CD4-positive, alpha-beta memory T cell (primary cell): ENCODE measurements at places on chromosomes 1 and 21.

- no peaks in the 10 kb centered on the region for H3K27me3 ChIP-seq
- peaks cover 39% of the 10 kb centered on the region for H3K36me3 ChIP-seq
- H3K4me1 ChIP-seq: no peaks in the 10 kb centered on the region
- no peak for DNase-seq
- H3K4me3 ChIP-seq: no peak overlapping the region
These were observed 56.8 kb upstream of the SLC30A10 start for GRCh38 chr1:219985169-219985568.

DNA sequence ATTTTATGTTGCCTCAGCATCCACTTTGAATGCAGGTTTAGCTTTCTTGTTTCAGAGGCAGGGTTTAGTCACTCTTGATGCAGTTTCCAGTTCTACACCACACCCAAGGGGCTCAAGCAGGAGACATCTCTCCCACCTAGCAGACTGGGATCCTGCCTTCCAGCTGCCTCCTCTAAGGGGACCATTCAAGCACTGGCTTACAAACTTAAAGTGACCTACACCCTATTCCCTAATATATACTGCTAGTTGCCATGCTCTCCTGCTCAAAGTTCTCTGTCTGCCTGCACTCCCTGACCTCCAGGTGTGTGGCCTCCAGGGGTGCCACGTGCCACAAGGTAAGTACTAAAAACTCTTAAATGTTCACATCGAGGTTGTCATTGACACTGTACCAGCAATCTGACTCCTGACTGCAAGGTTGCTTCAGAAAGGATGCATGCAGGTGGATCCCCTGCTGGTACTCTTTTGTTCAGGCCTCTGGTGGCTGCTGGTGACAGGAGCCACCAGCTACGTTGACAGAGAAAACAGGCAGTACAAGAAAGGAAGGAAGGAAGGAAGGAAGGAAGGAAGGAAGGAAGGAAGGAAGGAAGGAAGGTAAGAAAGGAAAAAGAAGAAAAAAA is 185.9 kb downstream of the COQ8A start:
- DNase-seq: no peak
- H3K4me1 ChIP-seq: no peaks in the 10 kb centered on the region
- H3K36me3 ChIP-seq: no peaks in the 10 kb centered on the region
- H3K27me3 ChIP-seq: no peaks in the 10 kb centered on the region
- H3K4me3 ChIP-seq: no peak overlapping the region

DNA sequence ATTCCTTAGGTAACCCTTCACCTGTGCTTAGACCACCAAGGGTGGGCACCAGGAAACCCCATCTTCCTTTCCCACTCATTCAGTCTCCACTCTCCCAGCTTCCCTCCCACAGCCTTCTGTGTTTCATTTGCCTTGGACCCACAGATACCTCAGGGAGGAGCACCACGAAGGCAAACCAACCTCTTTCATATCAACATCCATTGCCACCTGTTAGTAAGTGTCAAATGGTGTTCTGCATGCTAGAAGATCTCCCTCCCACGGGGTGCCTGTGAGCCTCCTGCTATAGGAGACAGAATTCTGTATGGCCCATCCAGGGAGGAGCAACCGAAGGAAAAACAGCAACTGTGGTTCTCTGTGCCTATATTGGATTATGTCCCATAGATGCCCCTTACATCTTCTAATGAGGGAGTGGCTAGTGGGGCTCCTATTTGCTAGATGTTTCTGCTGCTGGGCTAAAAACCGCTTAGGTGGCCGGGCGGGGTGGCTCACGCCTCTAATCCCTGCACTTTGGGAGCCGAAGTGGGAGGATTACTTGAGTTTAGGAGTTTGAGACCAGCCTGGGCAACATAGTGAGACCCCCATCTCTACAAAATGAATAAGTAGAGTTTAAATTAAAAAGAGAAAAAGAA is 25.6 kb upstream of the SCCPDH start:
- H3K4me3 ChIP-seq: no peak overlapping the region
- DNase-seq: no peak
- H3K27ac ChIP-seq: no peak overlapping the region
- H3K27me3 ChIP-seq: no peaks in the 10 kb centered on the region

GRCh38 chr1:199875856-199876255 is 151.7 kb upstream of the NR5A2 start:
- H3K27ac ChIP-seq: no peak overlapping the region
- no peak for DNase-seq
- H3K4me1 ChIP-seq: no peaks in the 10 kb centered on the region
- H3K27me3 ChIP-seq: no peaks in the 10 kb centered on the region
- no peaks in the 10 kb centered on the region for H3K36me3 ChIP-seq
- H3K4me3 ChIP-seq: no peak overlapping the region

DNA sequence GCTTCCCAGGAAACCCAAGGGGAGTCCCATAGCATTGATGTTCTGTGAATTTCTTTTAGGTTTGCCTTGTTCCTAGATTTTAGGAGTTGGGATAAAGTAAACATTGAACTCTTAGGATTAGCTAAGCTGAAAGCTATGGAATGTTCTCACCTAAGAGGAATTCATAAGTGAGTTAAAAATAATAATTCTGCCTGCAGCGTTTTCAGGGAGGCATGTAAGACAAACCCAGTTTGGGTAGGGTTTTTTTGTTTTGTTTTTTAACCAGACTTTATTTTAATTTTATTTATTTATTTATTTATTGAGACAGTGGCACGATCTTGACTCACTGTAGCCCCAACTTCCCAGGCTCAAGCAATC is 28.9 kb upstream of the CD101 start:
- no peak for DNase-seq
- no peaks in the 10 kb centered on the region for H3K36me3 ChIP-seq
- H3K27ac ChIP-seq: no peak overlapping the region
- H3K27me3 ChIP-seq: no peaks in the 10 kb centered on the region
- no peaks in the 10 kb centered on the region for H3K4me1 ChIP-seq

- no peak for DNase-seq
- no peaks in the 10 kb centered on the region for H3K4me1 ChIP-seq
- no peak overlapping the region for H3K4me3 ChIP-seq
- no peaks in the 10 kb centered on the region for H3K27me3 ChIP-seq
- no peak overlapping the region for H3K27ac ChIP-seq
- H3K36me3 ChIP-seq: no peaks in the 10 kb centered on the region
These were observed 329.7 kb upstream of the USP24 start for GRCh38 chr1:55544826-55545225.

- DNase-seq: peak; percentile 62
- no peak overlapping the region for H3K27ac ChIP-seq
- H3K36me3 ChIP-seq: no peaks in the 10 kb centered on the region
- no peaks in the 10 kb centered on the region for H3K4me1 ChIP-seq
These were observed 52.3 kb downstream of the BCAR3 start for GRCh38 chr1:93629101-93630059.

GRCh38 chr1:10762875-10763274 is 33.6 kb downstream of the CASZ1 start:
- no peaks in the 10 kb centered on the region for H3K27me3 ChIP-seq
- H3K27ac ChIP-seq: no peak overlapping the region
- H3K4me3 ChIP-seq: no peak overlapping the region
- no peaks in the 10 kb centered on the region for H3K36me3 ChIP-seq

GRCh38 chr1:205488074-205488723 is 16.3 kb upstream of the CDK18 start:
- no peak overlapping the region for H3K4me3 ChIP-seq
- DNase-seq: peak; percentile 46
- peaks cover 14% of the 10 kb centered on the region for H3K27me3 ChIP-seq
- H3K27ac ChIP-seq: no peak overlapping the region
- peaks cover 4% of the 10 kb centered on the region for H3K4me1 ChIP-seq
- H3K36me3 ChIP-seq: no peaks in the 10 kb centered on the region

DNA sequence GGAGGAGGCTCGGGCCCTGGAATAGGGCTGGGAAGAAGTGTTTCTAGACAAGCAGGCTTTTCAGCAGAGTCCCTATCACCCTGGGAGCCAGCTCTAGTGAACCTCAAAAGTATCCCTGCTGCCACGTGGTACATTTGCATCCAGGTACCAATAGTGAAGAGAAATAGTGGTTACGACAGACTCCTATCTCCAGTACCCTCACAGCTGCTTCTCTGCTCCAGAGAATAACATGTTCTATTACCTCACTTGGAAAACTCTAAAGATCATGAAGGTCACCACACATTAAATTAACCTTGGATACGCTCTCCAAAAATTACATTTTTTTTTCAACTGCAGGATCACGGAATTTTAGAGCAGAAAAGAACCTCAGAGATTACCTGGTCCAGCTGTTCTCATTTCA is 230.4 kb upstream of the PLD5 start:
- no peaks in the 10 kb centered on the region for H3K36me3 ChIP-seq
- no peak for DNase-seq
- H3K4me1 ChIP-seq: no peaks in the 10 kb centered on the region
- H3K4me3 ChIP-seq: no peak overlapping the region

- H3K27me3 ChIP-seq: no peaks in the 10 kb centered on the region
- no peaks in the 10 kb centered on the region for H3K36me3 ChIP-seq
- no peak overlapping the region for H3K4me3 ChIP-seq
These were observed 337.5 kb downstream of the LRRIQ3 start for GRCh38 chr1:73860421-73860950.

DNA sequence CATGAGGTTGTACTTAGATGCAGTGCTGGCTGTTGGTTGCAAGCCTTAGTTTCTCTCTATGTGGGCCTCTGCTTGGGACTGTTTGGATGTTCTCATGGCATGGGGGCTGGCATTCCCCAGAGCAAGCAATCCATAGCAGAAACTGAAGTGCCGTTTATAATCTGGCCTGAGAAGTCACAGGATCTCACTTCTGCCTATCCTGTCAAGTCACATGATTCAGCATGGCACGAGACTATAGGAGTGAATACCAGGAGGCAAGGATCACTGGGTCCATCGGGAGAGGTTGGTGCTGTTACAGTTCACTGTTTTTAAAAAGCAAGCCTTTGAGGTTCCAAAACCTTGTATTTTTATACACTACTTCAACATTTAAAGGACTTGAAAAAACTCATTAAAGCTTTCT is 16.7 kb downstream of the COLGALT2 start:
- no peaks in the 10 kb centered on the region for H3K4me1 ChIP-seq
- DNase-seq: no peak
- no peaks in the 10 kb centered on the region for H3K27me3 ChIP-seq

GRCh38 chr1:42758641-42759040 is 8.2 kb downstream of the P3H1 start:
- no peak overlapping the region for H3K27ac ChIP-seq
- no peaks in the 10 kb centered on the region for H3K27me3 ChIP-seq
- peaks cover 52% of the 10 kb centered on the region for H3K36me3 ChIP-seq
- H3K4me3 ChIP-seq: no peak overlapping the region
- no peaks in the 10 kb centered on the region for H3K4me1 ChIP-seq

DNA sequence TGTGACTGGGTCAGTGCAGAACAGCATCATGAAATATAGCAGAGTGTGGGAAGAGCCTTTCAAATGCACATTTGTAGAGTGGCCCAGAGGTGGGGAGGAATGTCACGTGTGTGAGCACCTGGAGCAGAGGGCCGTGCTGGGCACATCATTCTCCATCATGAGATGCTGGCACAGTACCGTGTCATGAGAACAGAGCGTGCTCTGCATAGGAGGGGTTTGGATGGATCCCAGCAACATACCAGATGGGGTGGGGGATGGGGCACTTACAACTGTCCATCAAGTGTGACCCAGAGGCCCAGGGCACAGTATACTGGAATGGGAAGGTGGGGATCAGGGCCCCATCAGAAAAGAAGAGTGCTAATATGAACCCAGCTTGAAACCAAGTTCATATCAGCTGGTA is 182.0 kb downstream of the LMX1A start:
- no peak overlapping the region for H3K27ac ChIP-seq
- no peak overlapping the region for H3K4me3 ChIP-seq
- H3K27me3 ChIP-seq: no peaks in the 10 kb centered on the region
- H3K4me1 ChIP-seq: no peaks in the 10 kb centered on the region
- H3K36me3 ChIP-seq: no peaks in the 10 kb centered on the region

DNA sequence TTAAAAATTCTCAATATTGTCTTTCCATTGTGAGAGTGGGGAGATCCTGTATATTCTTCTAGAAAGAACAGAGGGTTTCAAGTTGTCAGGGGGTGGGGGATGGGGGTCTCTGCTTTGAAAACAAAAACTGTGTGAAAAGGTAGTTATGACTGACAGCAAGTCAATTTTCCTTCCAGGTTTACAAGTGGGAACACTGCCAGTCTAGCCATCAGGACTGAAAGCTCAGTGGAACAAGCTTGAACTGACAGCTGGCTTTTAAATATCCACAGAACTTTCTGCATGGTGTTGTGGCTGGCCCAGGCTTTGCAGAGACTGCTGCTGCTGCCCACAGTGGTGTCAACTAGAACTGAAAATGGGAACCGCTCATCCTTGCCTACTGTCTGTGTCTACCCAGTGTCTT is 162.6 kb downstream of the TNR start:
- no peak overlapping the region for H3K4me3 ChIP-seq
- H3K36me3 ChIP-seq: no peaks in the 10 kb centered on the region
- DNase-seq: no peak
- no peaks in the 10 kb centered on the region for H3K27me3 ChIP-seq
- H3K27ac ChIP-seq: no peak overlapping the region
- no peaks in the 10 kb centered on the region for H3K4me1 ChIP-seq

GRCh38 chr1:163834778-163835177 is 513.0 kb downstream of the NUF2 start:
- no peaks in the 10 kb centered on the region for H3K4me1 ChIP-seq
- no peak overlapping the region for H3K4me3 ChIP-seq
- no peaks in the 10 kb centered on the region for H3K27me3 ChIP-seq
- no peaks in the 10 kb centered on the region for H3K36me3 ChIP-seq
- no peak overlapping the region for H3K27ac ChIP-seq

- H3K27me3 ChIP-seq: no peaks in the 10 kb centered on the region
- no peak overlapping the region for H3K4me3 ChIP-seq
- H3K27ac ChIP-seq: peak overlapping the region; percentile 84
- H3K36me3 ChIP-seq: peaks cover 21% of the 10 kb centered on the region
- peaks cover 53% of the 10 kb centered on the region for H3K4me1 ChIP-seq
These were observed 2.8 kb downstream of the CERS2 start for GRCh38 chr1:150971583-150972416.

DNA sequence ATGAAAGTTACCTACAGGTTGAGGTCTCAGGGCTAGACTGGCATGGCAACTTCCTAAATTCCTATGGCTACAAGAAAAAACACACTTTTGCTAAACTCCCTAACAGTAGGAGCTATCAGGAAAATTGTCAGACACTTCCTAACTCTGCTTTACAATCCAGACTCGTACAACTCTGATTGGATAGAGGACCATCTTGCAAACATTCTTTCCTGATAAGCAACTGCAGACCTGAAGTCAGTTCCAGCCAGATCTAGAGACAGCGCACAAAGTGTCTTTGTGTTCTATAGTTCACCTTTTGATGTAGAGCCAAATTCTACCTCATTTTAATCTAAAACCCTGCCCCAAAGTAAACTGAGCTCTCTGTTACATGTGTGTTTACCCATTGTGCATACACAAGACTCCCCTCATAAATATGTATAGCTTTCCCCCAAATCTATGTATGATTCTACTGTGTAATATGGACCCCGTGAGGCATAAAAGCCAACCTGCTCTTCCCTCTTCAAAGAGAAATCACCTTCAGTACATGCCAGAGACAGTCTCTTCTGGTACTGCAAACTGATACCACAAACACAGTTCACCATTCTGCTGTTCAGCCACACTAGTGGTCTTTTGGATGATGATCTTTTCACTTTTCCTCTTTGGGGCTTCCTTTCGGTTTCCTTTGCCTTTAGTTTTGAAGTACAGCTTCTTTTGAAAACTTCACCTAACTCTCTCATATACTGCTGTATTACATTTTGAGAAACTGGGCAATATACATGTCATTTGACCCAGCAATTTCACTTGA is 21.7 kb downstream of the ZP4 start:
- no peak for DNase-seq
- H3K4me1 ChIP-seq: no peaks in the 10 kb centered on the region
- no peaks in the 10 kb centered on the region for H3K27me3 ChIP-seq
- H3K4me3 ChIP-seq: no peak overlapping the region
- no peaks in the 10 kb centered on the region for H3K36me3 ChIP-seq
